ENCODE measurements at places on chromosomes 6 and 20. TPM values are rescaled to one million over a fixed set of nuclear protein-coding genes. Genes with fewer than 3 reads are reported as not detected.

Gene ZNF334
- 4.7 TPM for total RNA-seq

DNA sequence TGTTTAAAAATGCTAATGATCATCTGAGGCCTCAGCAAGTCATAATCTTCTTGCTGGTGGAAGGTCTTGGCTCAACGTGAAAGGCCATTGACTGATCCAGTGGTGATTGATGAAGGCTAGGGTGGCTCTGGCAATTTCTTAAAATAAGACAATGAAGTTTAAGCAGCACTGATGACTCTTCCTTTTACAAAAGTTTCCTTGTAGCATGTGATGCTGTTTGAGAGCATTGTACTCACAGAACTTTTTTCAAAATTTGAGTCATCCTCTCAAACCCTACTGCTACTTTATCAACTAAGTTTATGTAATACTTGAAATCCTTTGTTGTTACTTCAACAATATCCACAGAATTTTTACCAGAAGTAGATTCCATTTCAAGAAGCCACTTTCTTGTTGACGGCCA lies 382.3 kb downstream of the ESR1 start:
- no peak overlapping the region for H3K27ac ChIP-seq
- H3K4me1 ChIP-seq = no peaks in the 10 kb centered on the region
- H3K4me3 ChIP-seq = no peak overlapping the region
- peaks cover 36% of the 10 kb centered on the region for H3K36me3 ChIP-seq
- no peak for DNase-seq

Gene MYLK4
- total RNA-seq = 0.56 TPM

Gene ECT2L
- total RNA-seq = 3.9 TPM

- H3K27ac ChIP-seq = no peak overlapping the region
- no peak for DNase-seq
- no peak overlapping the region for H3K4me3 ChIP-seq
- H3K4me1 ChIP-seq = no peaks in the 10 kb centered on the region
These were observed 11.8 kb upstream of the IBTK start for GRCh38 chr6:82259389-82259788.

GRCh38 chr6:63597141-63598048 lies 25.1 kb downstream of the LOC128125822 start:
- DNase-seq = no peak
- no peak overlapping the region for H3K27ac ChIP-seq
- H3K4me3 ChIP-seq = peak overlapping the region; percentile 55
- peaks cover 8% of the 10 kb centered on the region for H3K4me1 ChIP-seq
- H3K36me3 ChIP-seq = no peaks in the 10 kb centered on the region

Gene ZSWIM3
- 3.0 TPM for total RNA-seq

DNA sequence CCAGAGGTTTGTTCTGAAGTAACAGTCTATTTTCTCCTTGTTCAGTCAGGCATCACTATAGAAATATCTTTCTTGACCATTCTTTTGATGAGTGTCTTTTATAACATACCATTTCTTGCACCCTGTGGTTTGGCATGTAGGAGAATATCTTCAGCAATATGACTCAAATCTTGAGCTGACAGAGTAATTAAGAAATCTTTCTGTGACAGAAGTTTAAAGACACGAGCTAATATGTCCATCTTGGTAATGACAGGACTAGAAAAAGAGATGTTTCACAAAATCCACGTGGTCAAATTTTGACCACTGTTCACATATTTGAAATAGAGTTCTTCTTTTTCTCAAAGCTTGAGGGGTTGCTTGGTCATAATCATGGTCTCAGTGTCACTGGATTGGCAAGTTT lies 149.9 kb downstream of the MYB start:
- H3K4me1 ChIP-seq = no peaks in the 10 kb centered on the region
- H3K36me3 ChIP-seq = no peaks in the 10 kb centered on the region
- H3K27ac ChIP-seq = no peak overlapping the region
- no peaks in the 10 kb centered on the region for H3K27me3 ChIP-seq
- DNase-seq = no peak

- H3K4me3 ChIP-seq = no peak overlapping the region
- H3K27me3 ChIP-seq = no peaks in the 10 kb centered on the region
- no peaks in the 10 kb centered on the region for H3K4me1 ChIP-seq
- H3K27ac ChIP-seq = no peak overlapping the region
- no peak for DNase-seq
These were observed 124.3 kb downstream of the CDKAL1 start for GRCh38 chr6:20658516-20658915.

- no peaks in the 10 kb centered on the region for H3K27me3 ChIP-seq
- H3K27ac ChIP-seq = peak overlapping the region; percentile 91
- no peak overlapping the region for H3K4me3 ChIP-seq
- no peak for DNase-seq
- peaks cover 29% of the 10 kb centered on the region for H3K4me1 ChIP-seq
These were observed 19.3 kb downstream of the HIVEP2 start for GRCh38 chr6:142925575-142926110.

DNA sequence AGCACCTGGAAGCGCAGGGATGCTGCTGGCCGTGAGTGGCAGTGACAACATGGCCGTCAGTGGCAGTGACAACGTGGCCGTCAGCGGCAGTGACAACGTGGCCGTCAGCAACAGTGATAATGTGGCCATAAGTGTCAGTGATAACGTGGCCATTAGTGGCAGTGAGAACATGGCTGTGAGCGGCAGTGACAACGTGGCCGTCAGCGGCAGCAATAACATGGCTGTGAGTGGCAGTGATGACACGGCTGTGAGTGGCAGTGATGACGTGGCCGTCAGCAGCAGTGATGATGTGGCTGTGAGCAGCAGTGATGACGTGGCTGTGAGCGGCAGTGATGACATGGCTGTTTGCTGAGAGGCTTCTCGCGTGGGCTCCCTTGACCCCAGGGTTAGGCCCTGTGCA lies 169.8 kb downstream of the ERMARD start:
- no peak overlapping the region for H3K4me3 ChIP-seq
- no peaks in the 10 kb centered on the region for H3K36me3 ChIP-seq
- no peak overlapping the region for H3K27ac ChIP-seq
- peaks cover 14% of the 10 kb centered on the region for H3K27me3 ChIP-seq
- no peak for DNase-seq

Gene GRM1
- total RNA-seq = 0.09 TPM

DNA sequence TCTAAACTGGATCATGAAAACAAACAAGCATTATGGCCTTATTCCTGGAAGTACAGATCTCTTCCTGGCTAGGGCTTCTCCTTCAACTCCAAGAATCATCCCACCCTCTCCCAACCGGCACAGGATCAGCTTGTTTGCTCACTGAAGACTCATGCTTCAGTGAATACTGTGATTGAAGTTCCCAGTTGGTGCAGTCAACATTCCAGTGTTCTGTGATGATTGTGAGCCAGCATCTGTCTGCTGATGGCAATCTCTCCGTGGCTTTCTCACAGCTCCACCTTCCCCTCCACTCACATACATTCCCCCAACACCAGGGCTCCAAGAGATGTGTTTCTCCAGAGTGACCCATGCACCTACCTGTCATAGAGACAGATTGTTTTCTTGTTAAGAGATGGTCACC lies 421.3 kb upstream of the BTBD3 start:
- no peak for DNase-seq
- no peak overlapping the region for H3K4me3 ChIP-seq
- H3K36me3 ChIP-seq = no peaks in the 10 kb centered on the region
- H3K27ac ChIP-seq = no peak overlapping the region

DNA sequence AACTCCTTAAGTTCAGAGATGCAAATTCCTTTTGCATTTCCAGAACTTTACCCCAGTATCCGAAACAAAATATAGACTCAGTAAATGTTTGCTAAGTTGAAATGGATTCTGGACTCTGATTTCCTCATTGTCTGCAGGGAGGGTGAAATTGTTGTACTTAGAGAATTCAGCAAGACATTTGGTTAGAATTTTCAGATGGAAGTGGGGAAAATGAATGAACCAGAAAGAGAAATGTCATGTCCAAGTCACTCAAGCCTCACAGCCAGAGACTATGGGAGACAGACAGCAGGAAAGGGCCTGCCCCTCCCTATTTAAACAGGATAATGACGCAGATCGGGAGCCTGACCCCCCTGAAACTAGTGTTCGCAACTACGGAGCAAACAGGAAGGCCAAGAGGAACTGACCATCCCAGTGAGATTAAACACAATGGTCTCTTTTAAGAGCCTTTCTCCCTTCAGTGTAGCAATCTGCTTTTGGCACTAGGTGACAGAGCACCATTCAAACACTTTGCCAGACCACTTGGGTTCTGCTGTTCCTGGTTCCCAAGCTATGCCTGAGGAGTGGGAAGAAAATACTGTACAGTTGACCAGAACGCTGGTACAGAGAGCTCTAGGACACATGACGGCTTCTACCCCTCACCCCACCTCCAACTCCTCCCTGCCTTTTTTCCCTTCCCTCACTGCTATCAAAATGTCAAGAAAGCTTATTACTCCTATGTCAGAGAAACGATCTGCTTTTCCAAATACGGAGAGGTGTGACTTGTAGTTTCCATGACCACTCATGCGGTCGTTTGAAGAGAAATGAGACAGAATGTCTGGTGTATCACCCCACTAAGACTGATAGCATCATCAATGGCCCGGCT lies 13.7 kb downstream of the NEDD9 start:
- peak overlapping the region; percentile 13 for H3K4me3 ChIP-seq
- H3K27ac ChIP-seq = peak overlapping the region; percentile 83
- no peaks in the 10 kb centered on the region for H3K27me3 ChIP-seq
- peaks cover 100% of the 10 kb centered on the region for H3K4me1 ChIP-seq

DNA sequence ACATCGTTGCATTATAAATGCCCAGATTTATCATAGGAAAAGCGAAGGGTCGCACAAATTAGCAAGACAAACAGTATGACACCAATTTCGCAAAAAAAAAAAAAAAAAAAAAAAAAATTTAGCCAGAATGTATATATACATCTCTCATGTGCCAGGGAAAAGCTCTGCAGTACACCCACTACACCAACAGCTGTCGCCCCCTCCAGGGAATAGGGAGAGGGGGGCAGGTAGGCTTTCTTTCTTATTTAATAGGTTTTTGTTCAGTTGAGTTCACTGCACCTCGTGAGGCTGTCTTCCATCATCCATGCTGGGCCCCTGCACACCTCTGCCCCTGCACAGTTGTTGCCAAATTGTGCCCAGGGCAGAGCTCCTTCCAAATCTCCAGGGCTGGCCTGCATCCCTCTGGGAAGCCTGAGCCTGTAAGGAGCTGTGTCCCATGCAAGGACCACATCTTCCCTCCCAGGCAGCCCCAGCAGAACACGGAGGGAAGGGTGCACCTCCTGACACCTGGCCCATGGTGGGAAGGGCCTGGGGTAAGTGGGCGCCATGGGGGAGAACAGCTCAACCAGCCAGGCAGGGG lies 85.4 kb downstream of the NINL start:
- DNase-seq = no peak
- no peaks in the 10 kb centered on the region for H3K4me1 ChIP-seq
- no peaks in the 10 kb centered on the region for H3K27me3 ChIP-seq
- H3K4me3 ChIP-seq = no peak overlapping the region
- peaks cover 4% of the 10 kb centered on the region for H3K36me3 ChIP-seq

Gene PRIM2
- total RNA-seq = 9.1 TPM

Gene NMBR
- total RNA-seq = not detected

All from lower lobe of right lung (tissue), 2 donors.